ENCODE measurements at places on chromosomes 5 and 9.

GRCh38 chr5:172453206-172453985 is 929 bp downstream of the SH3PXD2B start:
- peak; percentile 64 for DNase-seq

DNA sequence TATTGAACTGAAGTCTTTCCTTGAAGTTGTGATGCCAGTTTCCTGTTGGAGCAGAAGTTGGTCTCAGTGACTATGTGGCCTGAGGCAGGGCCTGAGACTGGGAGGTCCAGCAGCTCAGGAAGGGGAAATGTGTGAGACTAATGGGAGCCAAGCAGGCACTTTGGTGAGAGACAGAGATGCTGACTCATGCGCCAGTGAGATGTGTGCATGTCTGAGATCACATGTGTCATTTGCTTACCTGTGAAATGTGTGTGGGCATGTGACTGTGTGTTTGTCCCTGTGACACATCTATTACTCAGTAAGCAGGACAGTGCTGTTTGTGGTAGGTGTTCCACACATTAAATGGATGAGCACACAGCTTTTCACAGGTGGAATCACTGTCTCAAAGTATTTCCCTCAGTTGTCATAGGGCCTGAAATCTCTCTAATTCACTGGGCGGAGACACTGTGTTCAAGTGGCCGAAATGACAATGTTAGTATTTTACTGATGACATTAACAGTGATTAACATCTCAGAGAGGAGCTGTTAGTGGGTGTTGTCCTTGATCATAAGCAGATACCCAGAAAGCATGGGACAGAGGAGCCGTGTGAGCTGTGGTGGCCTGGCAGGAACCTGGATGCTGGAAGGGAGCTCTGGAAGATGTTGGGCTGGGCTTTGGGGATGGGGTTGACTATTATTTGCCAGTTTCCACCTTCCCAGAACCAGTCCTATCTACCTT is 7.4 kb downstream of the NPR2 start:
- DNase-seq = peak; percentile 42

DNA sequence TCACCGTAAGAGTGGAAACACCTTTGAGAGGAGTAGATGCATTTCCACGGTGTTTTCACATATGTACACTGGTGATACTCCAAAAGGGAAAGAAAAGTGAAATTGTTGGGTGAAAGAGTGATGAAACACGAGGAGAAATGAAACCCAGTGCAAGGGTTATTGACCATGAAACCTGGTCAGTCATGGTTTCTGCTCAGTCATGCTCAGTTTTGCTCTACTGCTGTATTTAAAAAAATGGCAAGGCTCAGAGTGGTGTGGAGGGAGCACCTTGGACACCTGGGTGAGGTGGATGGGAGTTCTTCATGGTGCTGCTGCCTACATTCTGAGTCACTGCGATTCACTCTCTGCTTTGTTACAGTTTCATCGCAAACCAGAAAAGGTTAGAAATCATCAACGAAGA is 32.3 kb downstream of the NTRK2 start:
- no peak for DNase-seq

- DNase-seq = no peak
Observed at GRCh38 chr9:93257808-93258331, 73.9 kb downstream of the WNK2 start.

DNA sequence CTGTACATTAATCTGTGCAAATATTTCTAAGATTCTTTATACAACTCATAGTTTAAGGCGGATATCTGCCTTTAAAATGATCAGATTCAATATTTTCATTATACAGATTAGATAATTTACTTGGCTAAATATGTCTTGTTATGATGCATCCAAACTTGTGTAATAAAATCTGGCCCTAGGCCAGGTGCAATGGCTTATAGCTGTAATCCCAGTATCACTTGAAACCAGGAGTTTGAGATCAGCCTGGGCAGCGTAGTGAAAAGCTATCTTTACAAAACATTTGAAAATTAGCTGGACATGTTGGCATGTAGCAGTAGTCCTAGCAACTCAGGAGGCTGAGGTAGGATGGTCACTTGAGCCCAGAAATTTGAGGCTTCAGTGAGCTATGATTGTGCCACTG is 2002.2 kb upstream of the ACO1 start:
- no peak for DNase-seq

DNA sequence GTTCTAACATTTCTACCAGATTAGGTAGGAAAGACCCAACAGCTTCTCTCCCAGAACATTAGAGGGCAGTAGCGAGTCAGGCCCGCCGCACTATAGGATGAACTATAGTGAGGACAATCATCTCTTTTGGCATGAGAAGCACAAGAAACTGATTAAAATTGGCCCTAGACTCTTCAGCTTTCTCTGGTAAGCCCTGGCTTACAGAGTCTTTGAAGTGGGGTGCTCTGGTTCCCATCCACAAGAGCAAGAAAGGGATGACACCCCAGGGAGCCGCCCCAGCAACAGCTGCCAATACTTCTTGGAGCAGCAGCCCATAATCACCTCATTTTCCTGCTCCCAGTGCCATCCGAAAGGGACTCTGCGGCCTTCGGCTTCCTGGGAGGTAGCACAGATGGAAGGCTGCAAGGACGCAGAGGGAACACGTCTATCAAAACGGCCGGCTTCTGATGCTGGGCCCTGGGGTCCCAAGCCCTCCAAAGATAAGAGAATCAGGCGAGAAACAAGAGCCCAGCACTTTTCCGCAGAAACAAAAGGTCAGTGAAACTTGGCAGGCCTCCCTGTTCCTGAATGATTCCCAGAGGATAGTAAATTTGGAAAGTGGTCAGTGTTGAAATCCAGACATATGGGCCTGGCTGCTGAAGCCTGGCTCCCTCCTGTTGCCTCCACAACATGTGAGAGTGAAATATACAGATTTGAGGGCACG is 69.3 kb downstream of the HSD17B3 start:
- DNase-seq = peak; percentile 55

GRCh38 chr9:125262294-125262991 is 817 bp downstream of the GAPVD1 start:
- no peak for DNase-seq

DNA sequence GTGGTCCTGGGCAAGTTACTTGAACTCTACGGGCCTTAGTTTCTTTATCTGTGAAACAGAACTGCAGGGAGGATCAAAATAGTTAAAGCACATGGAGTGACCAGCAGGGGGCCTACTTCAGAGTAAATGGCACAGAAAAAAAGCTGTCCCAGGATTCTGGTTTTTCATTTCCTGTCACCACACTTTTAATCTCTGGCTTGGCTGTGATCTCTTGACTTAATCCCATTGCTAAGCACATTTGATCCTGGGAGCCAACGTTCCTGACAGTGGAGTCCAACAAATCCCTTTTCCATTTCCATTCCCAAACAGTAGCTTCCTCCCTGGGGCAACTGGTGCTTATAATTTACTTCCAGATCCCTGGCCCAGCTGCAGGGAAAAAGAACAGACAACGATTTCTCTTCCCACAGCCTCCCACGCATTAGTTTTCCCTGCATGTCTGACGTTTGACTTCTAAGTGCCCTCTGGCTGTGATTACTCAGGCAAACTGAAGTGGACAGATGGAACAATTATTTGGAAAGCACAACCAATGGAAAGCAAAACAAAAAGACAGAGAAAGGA is 136.5 kb upstream of the STK32A start:
- peak; percentile 51 for DNase-seq

GRCh38 chr5:172840432-172841154 is 6.5 kb downstream of the ERGIC1 start:
- DNase-seq = no peak

- DNase-seq = no peak
Observed at GRCh38 chr9:88926781-88927505, 64.3 kb upstream of the S1PR3 start.

GRCh38 chr9:25733336-25733982 is 55.2 kb upstream of the TUSC1 start:
- no peak for DNase-seq

- DNase-seq = no peak
Observed at GRCh38 chr9:101029315-101030085, 973 bp downstream of the PLPPR1 start.

DNA sequence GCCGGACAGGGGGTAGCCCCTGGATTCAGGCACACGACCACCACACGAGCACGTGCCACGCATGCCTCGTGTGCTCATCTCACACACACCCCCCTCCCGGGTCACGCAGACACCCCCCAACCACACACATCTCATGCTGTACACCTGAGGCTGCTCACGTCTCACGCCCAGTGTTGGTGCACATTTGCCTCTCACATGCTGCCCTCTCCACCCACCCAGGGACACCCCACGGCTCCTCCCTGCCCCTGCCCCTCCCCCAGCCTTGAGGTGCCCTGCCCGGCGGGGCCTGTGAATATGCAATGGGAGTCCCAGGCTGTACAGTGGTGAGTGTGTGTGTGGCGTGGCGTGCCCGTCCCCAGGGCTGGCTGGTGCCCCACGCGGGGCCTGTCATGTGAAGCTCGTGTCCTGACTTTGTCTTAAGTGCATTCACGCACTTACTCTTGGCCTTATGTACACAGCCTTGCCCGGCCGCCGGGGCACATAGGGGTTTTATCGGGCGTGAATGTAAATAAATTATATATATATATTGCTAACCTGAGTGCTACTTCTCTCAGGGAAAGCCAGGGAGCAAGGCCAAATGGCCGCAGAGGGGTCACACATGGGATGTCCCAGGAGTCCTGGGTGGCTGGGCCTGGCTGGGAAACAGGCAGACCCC is 18.7 kb downstream of the HK3 start:
- DNase-seq = no peak

DNA sequence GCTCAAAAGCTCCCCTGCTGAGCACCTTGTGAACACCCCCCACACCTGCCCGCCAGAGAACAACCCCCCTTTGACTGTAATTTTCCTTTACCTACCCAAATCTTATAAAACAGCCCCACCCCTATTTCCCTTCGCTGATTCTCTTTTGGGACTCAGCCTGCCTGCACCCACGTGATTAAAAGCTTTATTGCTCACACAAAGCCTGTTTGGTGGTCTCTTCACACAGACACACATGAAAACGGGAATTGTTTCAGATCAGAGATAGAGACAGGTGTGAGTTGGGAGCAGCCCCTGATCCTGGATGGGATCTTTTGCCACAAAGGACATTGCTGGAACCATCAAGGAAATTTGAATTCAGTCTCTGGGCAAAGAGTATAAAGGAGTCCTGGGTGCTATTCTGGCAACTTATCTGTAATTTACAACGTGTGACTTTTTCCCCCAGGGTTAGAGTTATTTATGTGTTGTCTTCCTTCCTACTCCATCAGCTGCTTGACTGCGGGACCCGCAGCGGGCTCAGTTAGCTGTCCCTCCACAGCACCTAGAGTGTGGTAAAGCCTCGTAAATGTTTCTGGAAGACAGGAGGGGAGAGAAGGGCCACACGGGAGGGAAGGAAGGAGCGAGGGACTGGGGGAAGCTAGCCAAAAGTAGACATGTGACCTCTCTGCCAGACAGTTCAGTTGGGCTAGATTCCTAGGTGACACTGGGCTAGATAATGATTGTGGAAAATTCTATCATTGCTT is 437.0 kb downstream of the ZNF608 start:
- DNase-seq = no peak

DNA sequence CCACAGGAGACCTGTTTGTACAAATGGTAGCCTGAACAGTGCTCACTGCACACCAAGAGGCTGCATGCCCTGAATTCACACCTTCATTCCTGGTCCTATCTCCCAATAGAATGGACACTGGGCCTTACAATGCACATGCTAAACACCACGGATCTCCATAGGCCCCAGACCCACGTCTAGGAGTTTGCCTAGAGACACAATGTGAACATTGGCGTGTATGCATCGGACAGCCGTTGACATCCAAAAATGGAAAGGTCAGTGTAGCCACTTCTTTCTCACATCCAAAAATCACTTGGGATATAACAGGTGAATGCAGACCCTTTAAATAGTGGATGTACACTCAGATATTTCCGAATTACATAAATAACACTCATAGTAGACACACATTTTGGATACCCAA is 927 bp downstream of the PAX5 start:
- DNase-seq = no peak

- no peak for DNase-seq
Observed at GRCh38 chr5:160167624-160168165, 48.4 kb upstream of the PWWP2A start.

DNA sequence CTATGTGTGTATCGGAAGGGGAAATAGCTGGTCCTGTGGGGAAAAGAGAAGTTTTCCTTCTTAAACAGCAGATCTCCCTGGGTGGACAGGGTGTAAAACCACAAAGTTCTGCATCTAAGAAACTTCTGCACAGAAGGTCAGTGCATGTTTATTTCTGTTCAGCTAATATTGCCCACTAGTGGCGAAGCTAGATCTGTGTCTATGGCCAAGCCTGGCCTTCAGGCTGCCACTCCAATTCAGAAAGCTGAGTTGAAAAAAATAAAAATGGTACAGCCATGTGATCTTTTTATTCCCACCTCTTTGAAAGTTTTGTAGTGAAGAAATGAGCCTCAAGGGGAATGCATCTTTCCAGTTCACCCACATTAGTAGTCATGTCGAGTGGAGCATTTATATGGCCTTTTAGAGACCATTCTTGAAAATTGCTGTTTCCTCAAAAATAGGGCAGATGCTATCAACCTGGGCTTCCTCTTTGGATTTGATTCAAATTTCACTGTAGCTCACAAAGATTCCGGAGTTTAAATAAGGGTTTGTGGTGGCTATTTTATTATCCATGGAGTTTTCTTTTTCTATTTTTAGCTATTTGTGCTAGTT is 488.0 kb downstream of the PRELID2 start:
- peak; percentile 59 for DNase-seq

DNA sequence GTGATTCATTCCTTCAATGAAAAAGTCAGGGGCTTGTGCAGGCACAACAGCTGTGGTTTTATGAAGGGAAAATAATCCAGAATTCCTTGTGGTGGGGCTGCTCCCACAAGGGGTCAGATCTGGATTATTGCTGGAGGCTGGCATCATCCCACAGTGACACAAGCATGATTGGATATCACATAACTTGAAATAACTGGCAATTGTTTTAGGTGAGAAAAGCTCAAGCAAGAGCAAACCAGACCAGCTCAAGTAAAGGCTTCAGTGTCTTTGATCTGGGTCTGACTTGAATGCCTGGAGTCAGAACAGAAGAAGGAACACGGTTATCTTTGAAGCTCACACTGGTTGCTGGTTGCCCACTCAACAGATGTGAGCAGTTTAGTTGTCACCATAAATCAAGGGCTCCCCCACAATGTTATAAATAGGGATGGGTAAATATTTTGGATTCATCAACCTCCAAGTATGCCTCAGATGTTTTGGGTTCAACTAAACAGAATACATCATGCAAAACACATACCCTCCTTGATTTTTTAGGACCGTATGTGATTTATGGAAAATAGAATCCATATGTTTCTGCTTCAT is 3.1 kb upstream of the ZNF474 start:
- DNase-seq = peak; percentile 88

- no peak for DNase-seq
Observed at GRCh38 chr9:6575324-6576034, 70.0 kb downstream of the GLDC start.

GRCh38 chr5:50440651-50441492 is at the start of gene EMB:
EMB (minus strand) TSS chr5:50441288; CDS start chr5:50441151, 137 bp downstream.
- DNase-seq = peak; percentile 6

- DNase-seq = no peak
Observed at GRCh38 chr9:138013836-138014562, 136.4 kb downstream of the CACNA1B start.
